ENCODE measurements at places on chromosomes 5 and 9.

DNA sequence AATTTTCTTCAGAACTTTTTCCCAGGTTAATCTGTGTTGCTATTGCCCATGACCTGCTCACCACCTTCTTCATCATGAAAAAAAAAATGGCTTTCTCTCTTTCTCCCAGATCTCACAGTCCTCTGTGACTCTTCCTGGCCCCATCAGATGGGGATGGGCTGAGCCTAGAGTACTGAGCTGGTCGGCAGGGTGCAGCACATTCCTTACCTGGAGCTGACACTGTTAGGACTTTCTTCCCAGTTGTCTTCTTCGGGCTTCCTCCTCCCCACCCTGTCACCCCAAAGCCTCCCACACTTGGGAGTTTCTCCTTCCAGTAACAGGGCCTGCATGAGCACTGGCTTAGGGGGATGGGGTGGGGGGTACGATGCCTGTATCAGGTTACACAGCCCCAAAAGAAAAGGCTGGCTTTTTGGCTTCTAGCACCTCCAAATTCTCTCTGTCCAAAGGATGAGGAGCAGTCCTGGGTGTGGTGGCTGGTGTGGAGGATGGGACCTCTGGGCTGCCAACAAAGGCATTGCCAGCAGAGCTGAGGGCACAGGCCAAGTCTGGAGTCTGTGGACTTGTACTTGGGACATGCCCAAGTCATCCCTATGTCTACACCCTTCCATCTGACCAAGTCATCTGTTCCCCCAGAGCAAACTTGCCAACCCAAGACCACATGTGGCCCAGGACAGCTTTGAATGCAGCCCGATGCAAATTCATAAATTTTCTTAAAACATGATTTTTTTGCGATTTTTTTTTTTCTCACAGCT lies 68.0 kb upstream of the HSPA9 start:
- DNase-seq: no peak

DNA sequence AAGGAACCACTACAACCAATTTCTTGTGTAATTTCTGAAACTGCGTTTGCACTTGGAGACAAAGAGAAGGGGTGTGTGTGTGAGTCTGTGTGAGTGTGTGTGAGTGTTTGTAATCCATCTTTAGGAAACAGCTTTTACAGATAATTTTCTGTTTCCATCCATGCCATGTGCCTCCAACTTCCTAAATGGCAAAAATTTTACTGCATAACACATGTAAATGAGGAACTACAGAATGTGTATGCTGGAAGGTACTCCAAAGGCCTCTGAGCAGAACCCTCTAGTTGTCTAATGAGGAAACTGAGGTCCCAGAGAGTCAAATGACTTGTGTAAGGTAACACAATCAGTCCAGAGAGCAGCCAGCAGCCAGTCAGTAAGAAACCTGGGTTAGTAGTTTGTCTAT lies 20.8 kb downstream of the MAMDC2 start:
- no peak for DNase-seq

DNA sequence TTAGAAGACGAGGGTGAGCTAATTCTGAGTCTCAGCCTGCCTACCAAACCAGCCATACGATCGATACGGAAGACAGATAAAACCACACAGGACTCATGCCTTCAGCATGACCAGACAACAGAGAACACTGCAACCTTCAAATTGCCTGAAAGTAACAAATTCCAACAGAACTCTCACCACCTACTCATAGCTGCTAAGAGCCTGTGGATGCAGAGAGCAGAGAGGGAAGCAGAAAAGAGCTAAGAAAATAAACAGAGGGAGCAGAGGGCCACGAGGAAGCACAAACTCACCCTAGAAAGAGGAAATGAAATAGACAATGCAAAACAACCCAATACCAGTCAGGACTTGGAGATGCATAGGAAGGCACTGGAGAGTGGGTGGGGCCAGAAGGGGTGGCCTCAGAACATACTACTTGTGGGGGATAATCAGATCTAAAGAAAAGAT lies 86.7 kb upstream of the TAS2R1 start:
- no peak for DNase-seq

DNA sequence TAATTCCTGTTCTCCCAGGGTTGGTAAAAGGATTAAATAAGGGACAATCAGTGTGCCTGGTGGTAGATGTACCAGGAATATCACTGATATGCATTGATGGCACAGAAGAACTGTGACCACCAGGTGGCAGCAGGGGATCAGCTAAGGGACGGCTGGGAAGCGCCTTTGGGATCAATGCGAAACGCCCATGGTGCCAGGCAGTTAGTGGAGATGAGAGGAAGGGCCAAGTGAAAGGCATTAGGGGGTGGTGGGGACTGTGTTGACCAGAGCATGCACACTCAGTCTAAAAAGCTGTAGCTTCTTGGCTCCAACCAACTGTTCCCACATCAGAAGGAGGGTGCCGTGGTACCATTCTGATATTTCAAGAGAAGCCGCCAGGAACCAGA lies 55.6 kb downstream of the ARHGEF37 start:
- no peak for DNase-seq

GRCh38 chr9:95667789-95668188 lies 151.0 kb upstream of the PTCH1 start:
- no peak for DNase-seq

GRCh38 chr9:70746316-70746715 lies 331.9 kb upstream of the KLF9 start:
- DNase-seq: no peak

DNA sequence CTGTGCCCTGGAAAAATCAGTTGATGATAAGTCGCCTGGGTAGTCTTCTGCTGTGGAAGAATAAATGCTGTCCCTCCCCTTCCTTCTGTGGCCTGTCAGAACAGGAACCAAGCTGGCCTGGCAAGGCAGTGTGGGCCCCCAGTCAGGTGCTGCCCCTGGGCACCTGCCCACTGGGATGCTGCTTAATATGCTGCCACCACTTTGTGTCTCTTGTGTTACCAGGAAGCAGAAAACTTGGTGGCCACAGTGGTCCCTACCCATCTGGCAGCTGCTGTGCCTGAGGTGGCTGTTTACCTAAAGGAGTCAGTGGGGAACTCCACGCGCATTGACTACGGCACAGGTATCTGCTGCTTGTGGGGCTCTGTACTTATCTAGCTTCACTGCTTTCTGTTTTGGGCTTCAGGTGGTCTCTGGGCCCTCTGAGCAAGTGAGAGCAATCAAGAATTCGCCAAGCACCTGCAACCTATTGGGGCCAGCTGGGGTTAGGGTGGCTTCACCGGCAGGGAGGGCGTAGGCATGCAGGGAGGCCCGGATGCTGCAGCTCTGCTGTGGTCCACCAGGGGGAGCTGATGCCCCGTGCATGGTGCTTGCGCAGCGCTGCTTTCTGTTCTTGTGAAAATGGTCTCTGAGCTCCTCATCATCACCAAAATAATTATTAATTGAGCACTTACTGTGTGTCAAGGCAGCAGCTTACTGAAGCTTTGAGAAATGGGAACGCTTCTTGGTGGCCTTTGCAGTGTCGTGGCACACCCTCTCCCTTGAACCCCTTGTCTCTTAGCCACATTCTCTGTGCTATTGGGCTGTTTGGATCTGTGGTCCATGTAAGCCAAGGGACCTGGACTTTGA lies 20.3 kb downstream of the PTPA start:
- DNase-seq: peak; percentile 80

- no peak for DNase-seq
Measured at GRCh38 chr5:153517241-153517611, 26.8 kb downstream of the GRIA1 start.

GRCh38 chr9:7095058-7095457 lies 337.3 kb downstream of the KDM4C start:
- no peak for DNase-seq

DNA sequence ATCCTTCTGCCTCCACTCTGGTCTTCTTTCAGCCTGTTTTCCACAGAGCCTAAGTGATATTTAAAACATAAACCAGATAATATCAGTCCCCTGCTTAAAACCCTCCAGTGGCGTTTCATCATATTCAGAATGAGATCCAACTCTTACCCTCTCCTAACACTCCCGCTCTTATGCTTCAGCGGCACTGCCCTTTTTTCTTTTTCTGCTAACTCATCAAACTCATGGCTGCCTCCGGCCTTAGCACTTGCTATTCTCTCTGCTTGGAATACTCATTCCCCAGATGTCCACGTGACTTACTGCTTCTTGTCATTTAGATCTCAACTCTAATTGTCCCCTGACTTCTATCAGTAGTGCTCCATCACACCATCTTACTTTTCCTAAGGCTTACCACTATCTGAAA lies 73.6 kb downstream of the PIP5K1B start:
- no peak for DNase-seq

GRCh38 chr9:129644902-129645301 lies 3.0 kb upstream of the ASB6 start:
- DNase-seq: no peak

DNA sequence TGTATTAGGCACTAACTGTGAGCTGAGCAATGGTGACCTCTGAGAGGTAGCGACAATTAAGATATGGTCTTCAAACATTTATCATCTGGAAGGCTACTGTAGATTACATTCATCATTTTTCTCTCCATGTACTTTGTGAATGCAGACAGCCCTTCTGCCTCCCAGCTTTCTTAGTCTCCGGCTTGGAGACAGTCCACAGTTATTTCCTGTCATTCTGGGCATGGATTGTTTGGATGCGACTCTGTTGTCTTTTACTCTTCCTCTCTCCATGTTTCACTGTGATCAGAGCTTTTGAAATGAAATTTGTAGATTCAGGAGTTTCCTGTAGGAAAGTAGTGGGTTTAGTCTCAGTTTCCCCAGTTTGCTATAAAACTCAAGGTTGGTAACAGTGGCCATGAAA lies 20.5 kb downstream of the DMRT2 start:
- DNase-seq: no peak

DNA sequence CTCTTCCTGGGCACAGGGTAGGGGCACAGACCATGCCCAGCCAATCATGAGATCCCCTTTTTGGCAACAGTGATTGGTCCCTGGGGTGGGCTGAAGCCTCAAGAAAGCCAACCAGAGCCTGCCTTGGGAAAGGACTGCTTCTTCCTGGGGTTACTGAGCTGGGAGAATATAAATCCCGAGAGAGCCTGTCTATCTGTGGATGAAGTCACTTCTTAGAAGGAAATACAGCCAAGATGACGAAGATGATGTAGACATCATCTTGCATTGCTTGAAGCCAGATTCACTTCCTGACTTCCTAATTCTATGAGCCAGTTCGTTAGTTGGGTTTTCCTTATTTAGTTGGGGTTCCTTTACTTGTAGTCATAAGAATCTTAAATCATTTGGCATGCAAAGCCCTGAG lies 50.1 kb upstream of the PWWP2A start:
- no peak for DNase-seq

DNA sequence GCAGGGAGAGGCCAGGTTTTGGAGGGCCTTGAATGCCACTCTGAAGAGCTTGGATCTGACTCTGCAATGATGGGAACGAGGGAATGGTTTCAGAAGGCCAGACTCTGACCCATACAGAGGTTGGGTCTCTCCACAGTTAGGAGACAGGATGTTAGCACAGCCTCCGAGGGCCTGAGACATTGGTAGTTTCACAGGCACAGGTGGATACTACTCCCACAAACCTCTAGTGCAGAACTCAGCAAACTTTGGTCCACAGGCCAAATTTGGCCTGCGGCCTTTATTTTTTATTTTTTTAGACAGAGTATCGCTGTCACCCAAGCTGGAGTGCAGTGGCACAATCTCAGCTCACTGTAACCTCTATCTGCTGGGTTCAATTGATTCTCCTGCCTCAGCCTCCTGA lies 2.9 kb downstream of the GNPDA1 start:
- no peak for DNase-seq

DNA sequence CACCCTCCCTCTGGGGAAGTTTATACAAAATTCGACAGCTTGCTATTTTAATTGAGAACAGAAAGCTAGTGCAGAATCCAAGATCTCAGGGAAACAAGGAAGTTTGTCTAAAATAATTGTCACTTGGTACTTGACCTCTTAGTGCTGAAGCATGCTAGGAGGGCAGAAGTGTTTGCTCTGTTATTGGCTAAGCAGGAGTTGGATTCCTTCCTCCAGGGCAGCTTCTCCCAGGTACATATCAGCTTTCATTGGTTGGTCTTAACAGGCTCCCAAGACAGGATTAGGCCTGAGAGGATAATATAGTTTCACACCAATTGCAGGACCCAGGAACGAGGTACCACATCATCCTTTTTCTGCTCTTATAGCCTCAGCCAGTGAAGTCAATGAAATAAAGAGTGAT lies 432.8 kb downstream of the IRX1 start:
- no peak for DNase-seq

- DNase-seq: no peak
Measured at GRCh38 chr5:102324714-102325113, 28.6 kb upstream of the SLCO4C1 start.

GRCh38 chr5:124310453-124310852 lies 436.0 kb downstream of the ZNF608 start:
- no peak for DNase-seq

GRCh38 chr5:170632985-170633234 lies 129.1 kb downstream of the KCNIP1 start:
- peak; percentile 34 for DNase-seq

DNA sequence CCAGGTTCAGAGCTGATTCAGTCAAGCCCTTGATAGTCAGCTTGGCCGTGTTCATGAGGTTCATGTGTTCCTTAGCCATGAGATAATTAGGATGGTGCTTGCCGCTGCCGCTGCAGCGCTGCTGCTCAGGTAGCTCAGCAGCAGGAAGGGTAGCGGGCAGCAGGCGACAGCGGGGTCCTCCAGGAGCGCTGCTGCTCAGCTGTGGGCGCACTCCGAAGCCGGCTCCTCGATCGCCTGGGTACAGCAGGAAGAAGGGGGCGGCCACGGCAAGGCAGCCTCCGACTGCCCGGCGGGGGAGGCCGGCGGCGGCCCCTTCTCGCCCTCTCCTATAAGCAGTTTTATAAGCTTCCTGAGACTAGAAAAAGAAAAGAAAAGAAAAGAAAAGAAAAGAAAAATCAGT lies 1253.6 kb downstream of the EFNA5 start:
- no peak for DNase-seq

DNA sequence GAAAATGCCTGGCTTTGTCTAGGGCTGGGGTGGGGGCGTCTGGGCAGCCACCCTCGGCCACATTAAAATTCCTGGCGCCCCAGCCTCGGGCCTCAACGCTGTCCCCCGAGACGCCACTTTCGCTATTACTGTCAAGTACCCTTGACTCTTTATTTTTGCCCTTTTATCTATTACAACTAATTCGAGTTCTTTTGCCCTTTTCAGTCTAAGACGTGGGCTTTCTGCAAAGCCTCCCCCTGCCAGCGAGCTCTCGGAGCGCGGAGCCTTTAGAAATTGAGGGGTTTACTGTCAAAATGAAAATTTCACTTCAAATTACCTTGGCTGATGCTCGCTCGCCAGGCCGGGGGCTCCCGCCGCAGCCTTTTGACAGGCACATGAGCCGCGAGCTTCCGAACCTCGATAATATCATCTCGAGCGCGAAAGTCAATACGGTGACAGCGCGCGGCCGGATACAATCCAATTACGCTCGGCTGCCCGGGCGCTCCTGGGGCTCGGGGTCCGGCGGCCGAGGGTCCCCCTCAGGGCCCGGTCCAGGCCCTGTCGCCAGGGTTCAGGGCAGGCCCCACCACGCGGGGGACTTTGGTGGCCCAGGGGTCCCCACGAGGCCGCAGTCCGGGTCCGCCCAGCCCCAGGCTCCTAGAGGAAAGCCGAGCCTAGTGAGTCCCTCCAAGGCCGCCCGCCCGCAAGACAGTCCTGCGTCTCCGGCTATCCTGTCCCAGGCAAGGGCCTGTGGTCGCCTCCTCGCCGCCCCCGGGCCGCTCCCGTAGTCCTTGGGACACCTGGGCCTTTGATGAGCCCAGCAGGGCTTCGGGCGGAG lies 6.7 kb downstream of the IRX4 start:
- DNase-seq: no peak

GRCh38 chr9:37198039-37198729 lies 77.8 kb downstream of the ZCCHC7 start:
- no peak for DNase-seq

GRCh38 chr9:114412048-114412683 lies 24.4 kb upstream of the AKNA start:
- no peak for DNase-seq

- no peak for DNase-seq
Measured at GRCh38 chr9:128405077-128405779, 15.4 kb upstream of the CERCAM start.
